ENCODE measurements at places on chromosomes 12 and 14. TPM values are rescaled to one million over a fixed set of nuclear protein-coding genes. Genes with fewer than 3 reads are reported as not detected.

DNA sequence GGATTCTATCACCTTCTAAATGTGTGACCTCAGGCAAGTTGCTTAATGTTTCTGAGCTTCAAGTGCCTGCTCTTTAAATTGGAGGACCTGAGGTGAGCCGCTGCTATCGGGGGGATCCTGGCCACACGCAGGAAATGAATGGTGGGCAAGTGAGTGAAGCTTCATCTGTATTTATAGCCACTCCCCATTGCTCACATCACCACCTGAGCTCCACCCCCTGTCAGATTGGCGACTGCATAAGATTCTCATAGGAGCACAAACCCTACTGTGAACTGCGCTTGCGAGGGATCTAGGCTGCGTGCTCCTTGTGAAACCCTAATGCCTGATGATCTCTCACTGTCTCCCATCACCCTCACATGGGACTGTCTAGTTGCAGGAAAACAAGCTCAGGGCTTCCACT, 158.6 kb upstream of the CCND2 start:
- no peak overlapping the region for H3K27ac ChIP-seq
- H3K4me1 ChIP-seq: peaks cover 14% of the 10 kb centered on the region

DNA sequence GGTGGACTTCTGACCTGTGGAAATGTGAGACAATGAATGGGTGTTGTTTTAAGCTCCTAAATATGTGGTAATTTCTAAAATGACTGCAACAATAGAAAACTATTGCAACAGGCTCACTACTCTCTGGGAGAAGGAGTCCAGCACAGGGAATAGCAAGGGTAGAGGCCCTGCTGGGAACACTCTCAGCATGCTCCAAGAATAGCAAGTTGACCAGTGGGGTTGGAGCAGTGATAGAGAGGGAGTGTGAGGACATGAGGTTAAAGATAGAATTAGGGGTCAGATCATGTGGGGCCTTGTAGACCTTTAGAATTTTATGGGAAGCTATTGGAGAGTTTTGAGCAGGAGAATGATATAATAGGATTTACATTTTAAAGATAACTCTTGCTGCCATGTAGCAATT, 346.7 kb upstream of the CCDC196 start:
- H3K4me3 ChIP-seq: no peak overlapping the region
- H3K27me3 ChIP-seq: no peaks in the 10 kb centered on the region
- H3K36me3 ChIP-seq: no peaks in the 10 kb centered on the region

Gene SAMD15
- total RNA-seq: 0.82 TPM

Gene BDKRB1
- total RNA-seq: not detected

Gene TMEM63C
- 1.3 TPM for total RNA-seq

DNA sequence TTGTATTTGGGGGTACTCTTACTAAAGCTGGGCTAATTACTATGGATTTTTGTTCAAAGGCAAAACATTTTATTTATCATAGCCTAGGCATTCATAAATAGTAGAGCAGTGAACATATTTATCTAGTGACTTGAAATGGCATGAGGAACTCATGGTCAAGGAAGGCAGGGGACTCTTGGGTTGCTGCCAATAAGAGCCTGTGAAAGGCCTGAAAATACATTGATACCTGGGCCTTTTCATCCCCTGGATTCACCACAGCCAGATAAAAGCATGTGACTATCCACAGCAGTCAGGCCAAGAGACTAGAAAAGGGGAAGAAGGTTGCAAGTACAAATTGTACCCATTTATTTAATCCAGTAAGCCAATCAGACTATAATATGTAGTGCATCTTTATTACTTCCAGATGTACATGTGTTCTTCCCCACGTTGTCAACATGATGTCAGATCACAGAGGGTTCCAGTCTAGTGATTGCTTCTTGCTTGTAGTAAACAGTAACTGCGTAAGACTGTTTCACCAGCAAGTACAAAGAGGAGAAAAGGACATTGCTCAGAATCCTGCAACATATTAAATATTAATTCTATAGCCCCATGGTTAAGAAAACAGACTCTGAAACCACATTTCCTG, 409.7 kb downstream of the NOVA1 start:
- no peaks in the 10 kb centered on the region for H3K27me3 ChIP-seq
- no peaks in the 10 kb centered on the region for H3K36me3 ChIP-seq
- no peaks in the 10 kb centered on the region for H3K4me1 ChIP-seq
- no peak for DNase-seq

DNA sequence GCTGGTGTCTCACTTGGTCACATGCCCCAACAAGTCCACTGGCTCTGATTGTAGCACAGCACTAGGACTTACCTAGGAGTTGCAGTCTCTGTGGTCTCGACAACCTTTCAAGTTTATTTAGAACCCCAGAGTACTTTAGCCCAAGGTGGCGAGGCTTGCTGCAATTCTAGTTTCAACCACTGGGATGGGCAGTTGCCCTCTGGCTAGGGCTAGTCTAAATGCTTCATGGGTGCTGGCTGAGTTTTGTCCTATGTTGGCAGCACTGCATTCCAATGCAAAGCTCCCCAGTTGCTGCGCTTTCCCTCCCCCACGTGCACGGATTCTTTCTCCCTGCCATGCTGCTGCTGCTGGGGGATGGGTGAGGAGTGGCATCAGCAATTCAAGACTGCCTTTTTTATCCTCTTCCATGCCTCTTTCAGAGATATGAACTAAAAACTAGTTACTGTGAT, 207.9 kb downstream of the SYNE2 start:
- H3K4me3 ChIP-seq: no peak overlapping the region
- no peaks in the 10 kb centered on the region for H3K4me1 ChIP-seq
- DNase-seq: no peak
- no peaks in the 10 kb centered on the region for H3K36me3 ChIP-seq
- no peaks in the 10 kb centered on the region for H3K27me3 ChIP-seq
- peak overlapping the region; percentile 64 for H3K27ac ChIP-seq

GRCh38 chr12:130714591-130715149, 1.4 kb downstream of the RIMBP2 start:
- H3K4me3 ChIP-seq: no peak overlapping the region
- DNase-seq: no peak
- no peaks in the 10 kb centered on the region for H3K4me1 ChIP-seq
- H3K27ac ChIP-seq: no peak overlapping the region
- no peaks in the 10 kb centered on the region for H3K27me3 ChIP-seq

Gene ALDH1L2
- total RNA-seq: 20.3 TPM

DNA sequence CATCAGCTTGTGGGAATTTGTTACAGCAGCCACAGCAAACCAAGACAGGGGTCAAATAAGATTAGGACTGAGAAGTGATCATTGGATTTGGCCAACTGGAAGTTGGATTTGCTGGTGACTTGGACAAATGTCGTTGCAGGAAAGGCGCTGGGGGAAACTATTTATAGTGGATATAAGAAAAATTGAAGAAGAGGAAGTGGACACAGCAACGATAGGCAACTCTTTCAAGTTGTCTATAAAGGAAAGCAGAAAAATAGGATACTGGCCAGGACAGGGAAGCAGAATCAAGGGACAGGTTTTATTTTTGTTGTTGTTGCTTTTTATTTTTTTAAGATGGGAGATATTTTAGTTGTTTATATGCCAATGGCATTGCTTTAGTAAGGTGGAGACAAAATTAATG, 56.2 kb upstream of the RTRAF start:
- no peak overlapping the region for H3K4me3 ChIP-seq
- no peaks in the 10 kb centered on the region for H3K4me1 ChIP-seq
- no peaks in the 10 kb centered on the region for H3K36me3 ChIP-seq
- H3K27me3 ChIP-seq: no peaks in the 10 kb centered on the region
- no peak overlapping the region for H3K27ac ChIP-seq

DNA sequence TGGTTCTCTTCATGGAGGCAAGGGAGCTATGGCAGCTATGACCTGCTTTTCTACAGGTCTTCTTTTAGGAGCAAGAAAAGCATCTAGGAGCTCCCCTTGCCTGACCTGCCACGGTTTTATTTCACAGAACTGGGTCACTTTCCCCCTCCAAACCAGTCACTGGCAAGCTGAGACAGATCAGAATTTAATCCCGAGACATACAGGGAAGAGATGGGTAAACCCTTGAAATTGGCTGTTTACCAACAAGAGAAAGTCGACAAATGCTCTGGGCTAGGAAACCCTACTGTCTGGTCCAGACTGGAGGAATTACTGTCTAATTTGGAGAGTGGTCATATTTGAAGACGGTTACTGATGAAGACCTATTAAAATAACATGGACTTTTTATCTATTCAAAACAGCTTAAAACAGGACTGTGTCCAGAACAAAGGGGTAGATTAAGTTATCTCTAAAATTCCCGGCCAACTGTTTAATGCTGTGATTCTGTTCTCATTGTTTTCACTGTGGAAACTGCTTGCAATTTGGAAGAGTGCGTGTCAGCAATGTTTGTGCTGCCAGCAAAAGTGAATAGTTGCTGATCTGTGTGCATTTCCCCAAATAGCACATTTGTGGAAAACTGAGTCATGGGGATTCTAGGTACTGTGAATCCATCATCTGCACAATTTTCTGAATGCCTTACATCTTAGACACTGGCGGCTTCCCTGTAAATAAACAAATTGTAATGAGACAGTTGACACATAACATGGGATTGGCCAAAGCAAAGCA, 73.4 kb upstream of the EEA1 start:
- H3K4me1 ChIP-seq: peaks cover 56% of the 10 kb centered on the region
- no peaks in the 10 kb centered on the region for H3K36me3 ChIP-seq
- no peak for DNase-seq
- H3K27ac ChIP-seq: peak overlapping the region; percentile 11

Gene GPR137C
- 1.9 TPM for total RNA-seq

Gene ADIPOR2
- total RNA-seq: 119 TPM

DNA sequence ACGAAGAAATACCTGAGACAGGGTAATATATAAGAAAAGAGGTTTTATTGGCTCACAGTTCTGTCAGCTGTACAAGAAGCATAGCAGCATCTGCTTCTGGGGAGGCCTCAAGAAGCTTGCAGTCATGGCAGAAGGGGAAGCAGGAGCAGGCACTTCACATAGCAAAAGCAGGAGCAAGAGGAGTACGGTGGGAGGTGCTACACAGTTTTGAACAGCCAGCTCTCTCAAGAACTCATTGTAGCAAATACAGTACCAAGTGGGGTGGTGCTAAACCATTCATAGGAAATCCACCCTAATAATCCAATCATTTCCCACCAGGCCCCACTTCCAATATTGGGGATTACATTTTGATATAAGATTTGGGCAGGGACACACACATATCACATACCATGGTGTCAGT, 8.0 kb downstream of the TMTC3 start:
- H3K27ac ChIP-seq: no peak overlapping the region
- H3K27me3 ChIP-seq: no peaks in the 10 kb centered on the region
- H3K36me3 ChIP-seq: no peaks in the 10 kb centered on the region
- no peak overlapping the region for H3K4me3 ChIP-seq

DNA sequence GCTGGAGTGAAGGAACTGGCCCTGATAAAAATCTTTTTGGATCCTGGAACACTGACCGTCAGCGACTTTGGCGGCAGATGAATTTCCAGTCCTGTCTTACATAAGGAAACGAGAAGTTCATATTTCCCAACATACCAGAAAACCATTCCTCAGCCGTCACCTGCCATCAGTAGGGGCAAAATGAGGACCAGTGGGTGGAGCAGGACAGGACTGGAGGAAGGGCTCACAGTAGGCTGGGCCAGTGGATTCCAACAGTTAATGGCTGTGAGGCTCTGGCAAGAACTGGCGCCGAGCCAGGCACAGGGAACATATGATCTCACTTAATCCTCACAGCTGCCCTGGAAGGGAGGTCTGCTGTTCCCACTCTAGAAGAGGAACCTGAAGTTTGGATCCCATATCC, 67.2 kb upstream of the FAM181A start:
- H3K4me3 ChIP-seq: no peak overlapping the region
- H3K36me3 ChIP-seq: no peaks in the 10 kb centered on the region
- H3K4me1 ChIP-seq: no peaks in the 10 kb centered on the region
- no peak for DNase-seq
- H3K27me3 ChIP-seq: no peaks in the 10 kb centered on the region

- H3K4me1 ChIP-seq: peaks cover 6% of the 10 kb centered on the region
- no peak overlapping the region for H3K27ac ChIP-seq
- no peak overlapping the region for H3K4me3 ChIP-seq
Measured at GRCh38 chr12:1093166-1093751, 102.2 kb downstream of the ERC1 start.

GRCh38 chr12:95815632-95816212, 25.2 kb upstream of the NTN4 start:
- no peaks in the 10 kb centered on the region for H3K36me3 ChIP-seq
- H3K27ac ChIP-seq: no peak overlapping the region
- H3K4me3 ChIP-seq: no peak overlapping the region
- no peaks in the 10 kb centered on the region for H3K4me1 ChIP-seq
- H3K27me3 ChIP-seq: no peaks in the 10 kb centered on the region
- no peak for DNase-seq

- H3K27me3 ChIP-seq: no peaks in the 10 kb centered on the region
- peaks cover 15% of the 10 kb centered on the region for H3K4me1 ChIP-seq
- DNase-seq: no peak
- no peaks in the 10 kb centered on the region for H3K36me3 ChIP-seq
- no peak overlapping the region for H3K27ac ChIP-seq
Measured at GRCh38 chr12:46499226-46499625, 126.7 kb upstream of the SLC38A2 start.

DNA sequence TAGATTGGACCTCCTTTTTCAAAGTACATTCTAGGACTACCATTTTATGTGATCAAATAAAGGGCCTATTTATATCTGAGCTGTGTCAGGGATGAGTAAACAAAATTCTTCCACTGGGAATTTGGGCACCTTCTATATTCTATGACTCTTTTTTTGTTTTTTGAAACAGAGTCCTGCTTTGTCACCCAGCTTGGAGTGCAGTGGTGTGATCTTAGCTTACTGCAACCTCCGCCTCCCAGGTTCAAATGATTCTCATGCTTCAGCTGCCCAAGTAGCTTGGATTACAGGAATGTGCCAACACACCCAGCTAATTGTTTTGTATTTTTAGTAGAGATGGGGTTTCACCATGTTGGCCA, 64.8 kb downstream of the DRAM1 start:
- peaks cover 26% of the 10 kb centered on the region for H3K4me1 ChIP-seq
- H3K27me3 ChIP-seq: no peaks in the 10 kb centered on the region
- DNase-seq: no peak
- H3K36me3 ChIP-seq: no peaks in the 10 kb centered on the region
- H3K4me3 ChIP-seq: no peak overlapping the region

DNA sequence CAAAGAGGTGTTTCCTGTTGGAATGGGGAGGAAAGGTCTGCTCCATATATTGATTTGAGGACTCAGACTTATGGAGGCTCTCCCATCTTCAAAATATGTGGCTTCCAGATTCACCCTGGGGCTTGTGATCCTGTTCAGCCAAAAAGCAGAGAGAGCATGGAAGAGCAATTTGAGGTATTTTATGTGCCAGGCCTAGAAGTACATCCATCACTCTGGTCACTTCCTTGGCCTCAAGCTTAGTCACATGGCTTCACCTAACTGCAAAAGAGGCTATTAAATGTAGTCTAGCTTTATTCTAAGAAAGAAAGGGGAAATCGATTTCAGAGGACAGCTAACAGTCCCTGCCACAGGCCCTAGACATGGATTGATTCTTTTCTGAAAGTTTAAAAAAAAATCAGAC, 86.2 kb downstream of the C12orf50 start:
- no peak overlapping the region for H3K27ac ChIP-seq
- H3K4me3 ChIP-seq: no peak overlapping the region
- no peaks in the 10 kb centered on the region for H3K27me3 ChIP-seq
- no peaks in the 10 kb centered on the region for H3K36me3 ChIP-seq
- H3K4me1 ChIP-seq: no peaks in the 10 kb centered on the region

Gene DTX3
- total RNA-seq: 20.4 TPM

Gene IRAK3
- not detected for total RNA-seq

Gene MYL2
- total RNA-seq: not detected

- H3K4me3 ChIP-seq: no peak overlapping the region
- H3K27ac ChIP-seq: no peak overlapping the region
- no peaks in the 10 kb centered on the region for H3K36me3 ChIP-seq
- no peak for DNase-seq
- no peaks in the 10 kb centered on the region for H3K27me3 ChIP-seq
Measured at GRCh38 chr14:76274324-76274723, 101.6 kb upstream of the ESRRB start.

- H3K4me3 ChIP-seq: no peak overlapping the region
- H3K4me1 ChIP-seq: no peaks in the 10 kb centered on the region
- DNase-seq: no peak
- H3K27ac ChIP-seq: no peak overlapping the region
- no peaks in the 10 kb centered on the region for H3K36me3 ChIP-seq
Measured at GRCh38 chr14:72614365-72614764, 279.5 kb downstream of the DPF3 start.

Data from Caco-2 (cell line).